Stimulated activated CD4-positive, alpha-beta T cell treated with anti-CD3 and anti-CD28 coated beads, Interleukin-1b, Interleukin-23, amount 100 ng/mL, for 4 hours (primary cell): ENCODE measurements at places on chromosomes 11 and 22.
A peak's percentile ranks its signal among the peaks of the same experiment; 100 is the strongest.

GRCh38 chr11:119638851-119639250 lies 90.1 kb downstream of the NECTIN1 start:
- DNase-seq = no peak

- DNase-seq = no peak
These were observed 8.5 kb downstream of the EIF3D start for GRCh38 chr22:36520423-36520822.

DNA sequence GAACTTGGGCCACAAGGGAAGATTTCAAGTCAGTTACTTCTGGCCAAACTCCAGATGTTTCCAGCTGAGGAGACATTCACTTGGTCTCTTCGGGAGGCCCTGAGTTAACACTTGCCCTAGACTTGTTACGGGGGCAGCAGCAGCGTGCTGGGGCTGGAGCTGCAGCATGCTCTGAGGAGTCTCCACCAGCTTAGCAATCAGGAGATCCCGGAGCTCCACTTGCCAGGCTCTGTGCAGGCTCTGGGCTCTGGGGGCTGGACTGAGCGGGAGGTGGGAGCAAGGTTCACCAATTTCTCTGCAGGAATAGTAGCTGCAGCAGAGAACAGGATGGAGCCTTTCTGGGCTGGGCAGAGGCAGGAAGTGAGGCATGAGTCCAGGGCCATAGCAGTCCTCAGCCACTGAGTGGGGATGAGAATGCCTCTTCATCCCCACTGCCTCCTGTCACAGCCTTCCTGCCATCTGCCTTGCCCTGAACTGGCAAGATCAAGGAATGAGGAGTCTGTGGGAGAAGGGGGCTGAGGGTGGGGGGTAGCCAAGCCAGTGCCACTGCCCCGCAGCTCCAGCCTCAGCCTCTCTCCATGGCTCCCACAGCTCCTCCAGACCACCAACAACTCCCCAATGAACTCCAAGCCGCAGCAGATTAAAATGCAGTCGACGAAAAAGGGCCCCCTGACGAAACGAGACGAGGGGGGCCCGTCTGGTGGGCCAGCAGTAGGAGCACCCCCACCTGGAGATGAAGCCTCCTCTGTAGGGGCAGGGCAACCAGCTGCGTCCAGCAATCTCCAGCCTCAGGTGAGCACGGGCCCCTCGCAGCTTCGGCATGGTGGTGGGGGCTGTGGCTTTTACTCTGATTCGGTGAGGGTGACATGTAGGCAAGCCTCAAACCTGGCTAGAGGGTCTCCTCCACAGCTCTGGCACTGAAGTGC lies 23.4 kb downstream of the GTPBP1 start:
- DNase-seq = no peak

DNA sequence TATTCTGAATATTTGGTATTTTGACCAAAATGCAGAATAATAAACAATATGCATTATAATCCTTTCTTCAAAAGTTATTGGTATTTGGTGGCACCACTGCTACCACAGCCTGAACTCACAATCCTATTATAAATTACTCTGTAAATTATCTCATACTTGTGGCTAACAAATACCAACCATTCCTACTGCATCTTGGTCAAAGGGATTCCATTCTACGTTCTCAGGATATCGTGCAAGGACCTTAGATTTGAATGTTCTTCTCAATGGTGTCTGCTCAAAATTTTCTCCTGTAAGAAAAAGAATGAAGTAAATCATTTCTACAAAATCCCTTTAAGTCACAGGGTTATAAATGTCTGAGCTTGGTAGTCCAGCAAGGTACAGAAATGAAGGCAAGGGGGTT lies 58.7 kb downstream of the DENND5A start:
- DNase-seq = no peak

DNA sequence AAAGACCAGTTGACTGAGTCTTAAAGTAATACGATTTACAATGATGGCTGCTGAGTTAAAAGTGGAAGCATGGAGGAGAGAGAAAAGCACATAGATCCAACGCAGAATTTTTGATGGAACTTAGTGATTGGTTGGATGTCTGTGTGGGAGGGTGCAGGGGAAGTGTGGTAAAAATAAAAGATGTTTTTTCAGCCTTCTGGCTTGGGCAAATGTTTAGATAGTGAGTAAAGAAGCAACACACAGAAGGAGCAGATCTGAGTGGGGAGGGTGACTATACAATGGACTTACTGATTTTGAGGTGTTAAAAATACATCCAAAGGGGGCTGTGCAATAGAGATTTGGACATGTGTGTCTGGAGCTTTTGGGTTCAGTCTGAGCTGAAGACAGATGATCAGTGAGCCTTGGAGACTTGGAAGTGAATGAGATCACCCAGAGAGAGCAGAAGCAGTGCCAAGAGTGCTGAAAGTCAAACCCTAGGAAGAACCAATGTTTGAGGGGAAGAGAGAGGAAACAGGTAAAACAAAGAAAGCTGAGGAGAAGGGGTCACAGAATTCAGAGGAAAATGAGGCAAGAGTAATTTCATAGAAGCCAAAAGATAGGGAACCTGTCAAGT lies 8.6 kb downstream of the GRIA4 start:
- no peak for DNase-seq

- no peak for DNase-seq
These were observed 177.9 kb upstream of the CADM1 start for GRCh38 chr11:115682101-115682500.

DNA sequence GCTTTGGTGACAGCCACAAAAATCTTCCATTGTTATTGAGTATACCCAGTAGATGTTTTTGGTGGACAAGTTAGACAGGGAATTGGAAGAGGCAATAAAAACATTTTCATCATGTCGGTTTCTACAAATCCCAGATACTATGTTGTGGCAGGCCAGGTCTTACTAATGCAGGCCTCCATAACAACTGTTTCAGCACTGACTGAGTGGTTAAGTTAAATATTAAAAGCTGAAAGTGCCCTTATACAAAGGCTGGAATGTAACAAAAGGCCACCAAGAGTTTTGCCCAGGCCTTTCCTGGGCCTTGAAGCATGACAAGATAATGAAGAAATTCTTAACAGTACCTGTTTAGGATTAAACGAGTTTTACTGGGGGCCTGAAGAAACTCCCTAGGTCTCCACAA lies 29.3 kb downstream of the DMC1 start:
- no peak for DNase-seq

GRCh38 chr11:75524665-75525432 lies 892 bp downstream of the GDPD5 start:
- DNase-seq = peak; percentile 25

- DNase-seq = no peak
These were observed 403.7 kb upstream of the SYN3 start for GRCh38 chr22:33461698-33462434.

- no peak for DNase-seq
These were observed 7.7 kb downstream of the SLC25A18 start for GRCh38 chr22:17570851-17571631.

DNA sequence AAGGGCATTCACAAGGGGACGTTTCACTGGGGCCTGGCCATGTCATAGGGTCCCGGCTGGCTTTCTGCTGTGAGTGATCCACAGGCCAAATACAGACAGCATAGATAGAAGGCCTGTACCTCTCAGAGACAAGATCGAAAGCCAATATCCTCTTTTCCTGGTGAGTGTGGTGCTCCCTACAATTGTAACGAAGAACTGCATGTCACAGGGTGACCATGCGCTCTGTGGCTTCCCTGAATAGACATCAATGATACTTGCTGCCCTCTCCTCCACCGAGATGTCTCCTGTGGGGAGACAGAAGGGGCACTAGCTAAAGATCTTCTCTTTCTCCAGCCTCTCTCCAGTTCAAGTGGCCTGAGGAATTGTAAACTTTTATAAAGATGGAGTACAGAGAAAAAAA lies 226.1 kb upstream of the POU2AF2 start:
- DNase-seq = no peak

- no peak for DNase-seq
These were observed 27.4 kb upstream of the RDX start for GRCh38 chr11:110323786-110324185.

DNA sequence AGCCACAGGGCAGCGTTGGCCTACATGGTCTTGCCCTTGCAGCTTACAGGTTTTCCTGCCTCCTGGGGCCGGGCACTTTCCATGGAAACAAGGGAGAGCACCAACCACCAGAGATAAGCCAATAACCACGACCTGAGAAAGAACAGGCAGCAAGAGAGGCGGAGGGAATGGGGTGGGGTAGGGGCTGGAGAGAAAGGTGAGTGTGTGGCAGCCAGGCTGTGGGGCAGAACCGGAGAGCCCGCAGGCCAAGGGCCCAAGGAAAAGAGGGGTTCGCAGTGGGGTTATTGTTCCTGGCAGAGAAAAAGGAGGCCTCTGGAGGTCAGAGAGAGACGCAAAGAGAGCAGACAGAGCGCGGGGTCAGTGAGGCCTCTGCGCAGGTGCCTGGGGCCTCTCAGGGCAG lies 33.2 kb downstream of the LRRC74B start:
- no peak for DNase-seq

DNA sequence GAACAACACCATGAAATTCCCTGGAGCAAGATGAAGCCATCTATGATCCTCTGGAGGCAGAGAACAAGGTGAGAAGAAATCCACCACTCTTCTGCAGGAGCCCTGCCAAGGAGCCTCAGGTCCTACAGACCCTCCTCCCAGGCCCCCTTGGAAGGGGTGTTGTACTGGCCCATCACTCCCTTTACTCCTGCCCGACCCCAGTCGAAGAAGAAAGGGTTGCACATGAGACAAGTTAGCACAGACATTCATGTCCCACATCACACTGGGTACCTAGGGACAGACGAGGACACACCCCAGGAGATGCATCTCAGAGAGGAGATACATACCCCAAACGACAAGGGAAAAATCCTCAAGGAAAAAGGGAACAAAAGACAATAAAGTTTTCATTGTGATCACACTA lies 82.8 kb upstream of the NARS2 start:
- no peak for DNase-seq

DNA sequence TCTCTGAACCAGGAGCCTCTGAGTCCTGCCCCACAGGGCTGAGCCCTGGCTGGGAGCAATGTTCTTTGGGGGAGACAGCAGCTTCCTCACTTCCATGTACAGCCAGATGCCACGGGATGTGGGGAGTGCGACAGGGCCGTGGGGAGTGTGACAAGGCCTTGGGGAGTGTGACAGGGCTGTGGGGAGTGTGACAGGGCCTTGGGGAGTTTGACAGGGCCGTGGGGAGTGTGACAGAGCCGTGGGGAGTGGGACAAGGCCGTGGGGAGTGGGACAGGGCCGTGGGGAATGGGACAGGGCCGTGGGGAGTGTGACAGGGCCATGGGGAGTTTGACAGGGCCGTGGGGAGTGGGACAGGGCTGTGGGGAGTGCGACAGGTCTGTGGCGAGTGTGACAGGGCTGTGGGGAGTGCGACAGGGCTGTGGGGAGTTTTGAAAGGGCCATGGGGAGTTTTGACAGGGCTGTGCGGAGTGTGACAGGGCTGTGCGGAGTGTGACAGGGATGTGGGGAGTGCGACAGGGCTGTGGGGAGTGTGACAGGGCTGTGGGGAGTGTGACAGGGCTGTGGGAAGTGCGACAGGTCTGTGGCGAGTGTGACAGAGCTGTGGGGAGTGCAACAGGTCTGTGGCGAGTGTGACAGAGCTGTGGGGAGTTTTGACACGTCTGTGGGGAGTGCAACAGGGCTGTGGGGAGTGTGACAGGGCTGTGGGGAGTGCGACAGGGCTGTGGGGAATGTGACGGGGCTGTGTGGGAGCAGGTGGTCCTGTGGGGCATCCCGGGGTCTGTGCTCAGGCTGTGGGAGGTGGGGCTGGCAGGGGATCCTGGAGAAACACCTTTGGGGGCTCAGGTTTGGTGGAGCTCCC lies 6.6 kb upstream of the KRTAP5-6 start:
- DNase-seq = no peak

DNA sequence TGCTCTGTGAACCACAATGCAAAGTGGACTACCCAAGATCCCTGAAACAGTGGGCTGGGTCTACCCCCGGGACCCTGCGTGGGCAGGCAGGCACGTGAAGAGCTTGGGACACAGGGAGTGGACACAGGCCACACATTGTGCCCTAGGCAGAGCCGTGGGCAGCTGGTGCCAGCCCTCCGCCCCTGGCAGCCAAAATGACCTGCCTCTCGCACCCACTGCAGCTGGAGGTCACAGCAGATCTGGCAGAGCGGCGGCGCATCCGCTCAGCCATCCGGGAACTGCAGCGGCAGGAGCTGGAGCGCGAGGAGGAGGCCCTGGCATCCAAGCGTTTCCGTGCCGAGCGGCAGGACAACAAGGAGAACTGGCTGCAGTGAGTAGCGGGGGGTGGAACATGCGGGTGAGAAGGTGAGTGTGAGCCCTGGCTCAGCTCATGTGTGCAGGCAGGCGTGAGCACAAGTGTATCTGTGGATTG lies 6.7 kb downstream of the SMTN start:
- DNase-seq = no peak

DNA sequence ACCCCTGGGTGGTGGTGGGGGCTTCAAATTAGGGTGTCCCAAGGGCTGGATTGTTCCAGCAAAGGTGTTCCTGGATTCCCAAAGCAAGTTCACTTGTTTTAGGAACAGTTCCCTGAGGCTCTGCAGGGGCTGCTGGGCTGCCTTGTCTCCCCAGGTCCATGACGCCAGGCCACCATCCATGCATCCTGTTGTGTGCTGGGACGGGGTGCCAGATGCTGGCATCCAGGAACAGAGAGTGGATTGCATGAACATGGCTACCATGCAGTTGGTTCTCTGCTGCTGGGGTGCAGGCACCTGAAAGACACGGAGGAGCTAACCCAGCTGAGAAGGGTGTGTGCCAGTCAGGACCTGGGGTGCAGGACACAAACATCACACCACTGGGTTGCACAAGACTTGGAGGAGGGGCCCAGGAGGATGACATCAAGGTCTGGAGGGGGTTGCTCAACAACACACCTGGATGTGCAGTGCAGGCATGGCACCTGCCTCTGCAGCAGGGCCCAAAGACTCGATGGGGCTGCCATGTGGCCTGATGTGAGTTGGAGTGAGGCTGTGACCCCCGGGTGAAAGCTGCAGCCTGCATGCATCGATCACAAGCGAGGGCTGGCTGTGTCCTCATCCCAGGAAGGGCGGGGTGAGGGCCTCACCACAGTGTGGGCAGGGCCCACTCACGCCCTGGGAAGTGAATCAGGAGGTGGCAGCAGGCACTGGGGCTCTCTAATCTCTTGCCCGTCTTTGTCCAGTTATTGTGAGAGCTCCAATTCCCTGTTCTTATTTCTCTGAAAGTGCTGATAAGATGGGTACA lies 74.0 kb upstream of the CLDN5 start:
- DNase-seq = no peak

- no peak for DNase-seq
These were observed 15.7 kb upstream of the C11orf58 start for GRCh38 chr11:16722581-16723344.

- no peak for DNase-seq
These were observed 7.1 kb downstream of the P2RY2 start for GRCh38 chr11:73225001-73225686.
